ENCODE measurements at places on chromosomes 7 and 10.

DNA sequence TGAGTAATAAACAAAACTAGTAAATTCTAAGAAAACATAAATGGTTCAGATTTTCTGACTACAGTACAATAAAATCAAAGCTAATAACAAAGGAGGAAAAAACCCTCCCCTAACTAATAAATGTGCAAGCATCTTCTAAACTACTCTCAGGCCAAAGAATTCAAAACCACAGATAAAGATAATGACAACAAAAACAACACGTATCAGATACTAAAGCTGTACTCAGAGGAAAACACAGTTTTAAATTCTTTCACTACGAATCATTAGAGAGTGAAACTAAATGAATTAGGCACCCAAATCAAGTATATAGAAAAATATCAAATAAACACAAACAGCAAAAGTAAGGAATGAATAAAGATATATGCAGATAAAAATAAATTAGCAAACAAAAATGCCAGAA, 200.9 kb downstream of the TEX36 start:
- DNase-seq: peak; percentile 21

- no peak for DNase-seq
Measured at GRCh38 chr10:61040399-61041016, 96.5 kb upstream of the RHOBTB1 start.

- no peak for DNase-seq
Measured at GRCh38 chr7:130140551-130141160, 64.5 kb downstream of the TMEM209 start.

GRCh38 chr10:124061030-124061429, 32.4 kb downstream of the CHST15 start:
- DNase-seq: no peak

- peak; percentile 90 for DNase-seq
Measured at GRCh38 chr10:110460111-110460809, 37.4 kb upstream of the DUSP5 start.

- DNase-seq: peak; percentile 98
Measured at GRCh38 chr10:100364735-100365391, 17.8 kb downstream of the SCD start.

DNA sequence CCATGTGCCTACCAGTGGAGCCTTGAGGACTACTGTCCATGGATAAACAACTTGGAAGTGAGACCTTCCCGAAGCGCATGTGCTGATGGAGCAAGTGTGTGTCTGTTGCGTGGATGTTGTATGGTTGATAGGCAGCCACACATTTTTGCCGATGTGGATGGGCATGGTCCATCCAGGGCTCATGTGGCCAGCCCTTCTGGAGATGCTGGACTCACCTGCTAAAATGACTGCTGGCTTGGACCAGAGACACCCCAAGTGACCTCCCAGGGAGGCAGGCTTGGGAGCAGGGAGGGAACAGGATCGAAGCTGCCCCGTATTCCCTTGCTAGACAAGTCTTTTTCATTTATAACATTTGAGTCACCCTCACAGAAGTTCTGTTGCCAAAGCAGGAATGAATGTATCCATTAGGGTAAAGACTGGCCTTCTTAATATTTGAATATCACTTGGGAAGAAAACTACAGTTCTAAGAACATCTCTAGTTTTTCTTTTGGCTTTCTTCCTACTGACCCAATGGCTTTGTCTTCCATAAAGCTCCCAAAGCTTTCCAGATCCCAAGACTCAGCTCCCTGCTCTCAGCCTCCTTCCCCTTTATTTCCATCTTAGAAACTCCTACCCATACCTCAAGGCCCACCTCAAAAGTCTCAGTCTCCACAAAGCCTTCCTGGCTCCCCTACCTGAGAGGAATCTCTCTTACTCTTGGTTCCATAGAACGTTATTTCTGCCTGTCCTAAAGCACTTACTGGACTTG, 3.0 kb downstream of the PTPRE start:
- DNase-seq: no peak

DNA sequence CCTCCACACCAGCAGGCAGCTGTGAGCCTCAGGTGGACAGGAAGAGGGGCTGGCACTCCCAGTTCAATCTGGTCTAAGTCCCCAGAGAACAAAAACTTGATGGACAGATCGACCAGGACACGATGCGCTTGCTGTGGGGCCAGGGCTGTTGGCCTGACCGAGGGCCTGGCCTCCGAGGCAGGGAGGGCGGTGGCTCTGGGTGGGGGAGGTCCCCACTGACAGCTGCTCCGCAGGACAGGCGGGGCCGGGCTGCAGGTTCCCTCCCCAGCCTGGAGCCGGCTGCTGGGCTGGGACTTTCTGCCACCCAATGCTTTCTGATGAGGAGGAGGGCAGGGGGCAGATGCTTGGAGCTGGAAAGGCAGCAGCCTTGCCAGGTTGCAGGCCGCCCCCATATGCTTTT, 37.4 kb upstream of the ADGRA1 start:
- no peak for DNase-seq

- DNase-seq: no peak
Measured at GRCh38 chr7:30165590-30165989, 30.8 kb downstream of the MTURN start.

- no peak for DNase-seq
Measured at GRCh38 chr10:70297224-70297623, 13.4 kb upstream of the NPFFR1 start.

DNA sequence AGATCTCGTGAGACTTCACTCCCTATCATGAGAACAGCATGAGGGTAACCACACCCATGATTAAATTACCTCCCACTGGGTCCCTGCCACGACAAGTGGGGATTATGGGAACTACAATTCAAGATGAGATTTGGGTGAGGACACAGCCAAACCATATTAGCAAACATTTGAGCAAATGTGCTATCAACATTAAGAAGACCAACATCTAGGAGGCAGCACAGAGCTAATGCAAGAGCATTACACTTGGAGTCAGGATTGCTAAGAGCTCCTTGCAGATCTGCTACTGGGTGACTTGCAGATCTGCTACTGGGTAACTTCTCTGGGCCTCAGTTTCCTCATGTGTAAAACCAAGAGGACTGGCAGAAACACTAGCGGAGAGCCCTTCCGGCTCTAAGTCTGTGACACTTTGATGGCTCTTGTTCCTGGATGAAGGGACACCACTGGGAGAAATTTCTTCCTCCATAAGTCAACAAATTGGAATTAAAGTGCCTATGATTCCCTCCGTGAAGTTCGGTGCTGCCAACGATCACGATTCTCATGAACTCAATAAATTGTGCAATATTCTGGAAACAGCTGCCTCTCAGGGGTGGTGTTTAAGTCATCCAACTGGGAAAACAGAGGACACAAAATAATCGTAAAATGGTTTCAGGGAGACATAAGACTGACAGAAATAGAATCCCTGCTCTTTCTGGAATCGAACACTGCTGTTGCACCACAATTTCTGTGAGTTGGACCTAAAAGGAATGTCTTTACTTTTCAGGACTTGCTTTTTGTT, 115.8 kb upstream of the ITGB1 start:
- no peak for DNase-seq

DNA sequence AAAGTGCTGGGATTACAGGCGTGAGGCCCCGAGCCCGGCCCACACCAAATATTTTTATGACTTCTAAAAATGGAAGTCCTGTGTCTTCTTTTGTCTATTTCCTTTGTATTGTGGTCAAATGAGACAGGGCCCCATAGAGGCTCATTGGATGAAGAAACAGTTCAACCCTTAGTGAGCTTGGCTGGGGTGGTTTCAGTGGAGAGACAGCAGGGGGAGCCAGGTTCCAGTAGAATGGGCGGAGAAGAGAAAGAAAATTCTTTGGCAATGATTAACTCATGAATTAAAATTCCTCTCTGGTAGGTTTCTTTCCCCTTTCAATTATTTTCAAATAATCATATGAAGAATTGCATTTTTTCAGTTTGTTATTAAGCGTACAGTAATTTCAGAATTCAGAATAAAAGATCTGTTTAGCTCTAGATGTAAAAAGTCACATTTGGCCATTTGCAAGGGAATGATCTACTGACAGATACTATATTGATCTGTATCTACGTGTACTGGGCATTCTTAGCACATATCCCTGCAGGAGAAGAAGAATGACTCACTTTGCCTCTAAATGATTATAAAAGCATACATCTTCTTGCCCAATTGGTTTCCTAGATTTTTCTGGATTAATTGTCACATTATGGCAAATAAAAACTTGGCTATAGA, 43.2 kb downstream of the PNLIPRP3 start:
- peak; percentile 38 for DNase-seq

DNA sequence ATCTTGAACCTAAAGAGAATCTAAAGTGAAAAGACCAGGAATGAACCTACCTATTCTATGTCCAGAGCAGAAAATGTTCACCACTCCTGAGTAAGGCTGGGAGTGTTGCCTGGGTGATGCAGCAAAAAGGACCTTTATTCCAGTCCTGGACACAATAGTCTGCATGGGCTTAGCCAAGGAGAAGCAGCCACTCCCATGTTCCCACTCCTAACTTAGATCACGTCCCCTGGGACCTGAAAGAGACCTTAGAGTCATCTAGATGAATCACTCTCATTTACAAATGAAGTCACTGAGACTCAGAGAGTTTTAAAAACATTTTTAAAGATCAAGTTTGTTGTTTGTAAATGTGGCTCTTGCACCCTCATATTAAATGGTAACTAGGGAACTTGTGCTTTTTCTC, 763.4 kb downstream of the KCNMA1 start:
- peak; percentile 4 for DNase-seq

GRCh38 chr10:126674741-126675515, 4.4 kb upstream of the C10orf90 start:
- DNase-seq: no peak

GRCh38 chr10:29725133-29725720, 90.5 kb upstream of the SVIL start:
- no peak for DNase-seq

DNA sequence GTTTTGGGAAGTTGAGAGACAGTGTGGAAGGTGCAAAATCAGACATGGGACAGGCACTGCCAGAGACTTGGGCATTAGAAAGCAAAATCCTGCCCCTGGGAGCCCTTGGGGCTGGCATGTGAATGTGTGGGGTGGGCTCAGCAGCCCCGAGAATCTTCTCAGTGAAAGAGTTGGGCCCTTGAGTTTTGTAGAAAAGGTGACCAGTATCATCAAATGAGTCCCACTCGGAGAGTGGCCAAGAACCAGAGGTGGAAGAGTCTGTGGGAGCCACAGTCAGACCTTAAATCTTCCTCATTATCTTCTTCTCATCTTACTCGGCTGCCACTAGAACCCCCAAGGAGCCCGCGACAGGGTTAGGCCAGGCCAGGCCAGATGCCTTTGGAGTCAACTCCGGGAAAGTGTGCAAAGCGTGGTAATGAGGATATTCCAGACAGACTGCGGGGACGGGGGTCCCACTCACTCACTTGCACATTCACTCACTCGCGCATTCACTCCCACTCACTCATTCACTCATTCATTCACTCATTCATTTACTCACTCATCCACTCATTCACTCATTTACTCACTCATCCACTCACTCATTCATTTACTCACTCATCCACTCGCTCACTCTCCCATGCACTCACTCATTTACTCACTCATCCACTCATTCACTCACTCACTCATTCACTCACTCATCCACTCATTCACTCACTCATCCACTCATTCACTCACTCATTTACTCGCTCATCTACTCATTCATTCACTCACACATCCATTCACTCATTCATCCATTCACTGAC, 74.9 kb downstream of the CARD11 start:
- no peak for DNase-seq

DNA sequence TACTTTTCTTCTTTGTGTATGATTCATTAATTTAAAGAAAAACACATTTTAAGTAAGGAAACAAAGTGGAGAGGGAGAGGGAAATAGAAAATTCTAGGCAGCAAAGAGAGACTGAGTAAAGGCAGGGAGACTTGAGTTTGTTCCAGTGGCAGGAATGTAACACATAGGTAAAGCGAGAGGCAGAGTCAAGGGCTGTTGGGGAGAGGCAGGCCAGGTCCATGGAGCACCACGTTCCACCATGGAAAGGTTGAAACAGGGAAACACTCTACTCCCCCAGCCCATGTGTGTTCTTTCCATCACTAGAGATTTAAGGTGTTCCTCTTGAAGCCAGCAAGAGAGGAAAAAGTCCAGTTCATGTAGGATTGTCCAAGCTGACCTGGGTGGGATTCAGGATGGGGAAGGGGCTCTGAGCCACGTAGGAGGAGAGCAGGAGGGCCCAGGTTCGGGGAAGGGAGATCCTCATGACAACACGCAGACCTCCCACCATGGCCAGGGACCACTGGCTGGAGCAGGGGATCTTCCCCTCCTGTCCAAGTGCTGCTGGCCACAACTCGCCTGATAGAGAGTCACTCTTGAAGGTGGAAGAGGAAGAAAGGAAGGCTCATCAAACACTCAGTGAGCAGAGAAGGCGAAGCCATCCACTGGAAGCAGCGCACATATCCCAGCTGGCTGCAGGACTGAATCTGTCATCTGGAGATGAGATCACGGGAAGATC, 666.4 kb upstream of the MKI67 start:
- DNase-seq: no peak

- no peak for DNase-seq
Measured at GRCh38 chr10:63865210-63865609, 344.0 kb downstream of the REEP3 start.

GRCh38 chr7:105133358-105133757, 119.4 kb downstream of the KMT2E start:
- DNase-seq: no peak

- DNase-seq: no peak
Measured at GRCh38 chr10:4701016-4701415, 125.0 kb upstream of the AKR1E2 start.

DNA sequence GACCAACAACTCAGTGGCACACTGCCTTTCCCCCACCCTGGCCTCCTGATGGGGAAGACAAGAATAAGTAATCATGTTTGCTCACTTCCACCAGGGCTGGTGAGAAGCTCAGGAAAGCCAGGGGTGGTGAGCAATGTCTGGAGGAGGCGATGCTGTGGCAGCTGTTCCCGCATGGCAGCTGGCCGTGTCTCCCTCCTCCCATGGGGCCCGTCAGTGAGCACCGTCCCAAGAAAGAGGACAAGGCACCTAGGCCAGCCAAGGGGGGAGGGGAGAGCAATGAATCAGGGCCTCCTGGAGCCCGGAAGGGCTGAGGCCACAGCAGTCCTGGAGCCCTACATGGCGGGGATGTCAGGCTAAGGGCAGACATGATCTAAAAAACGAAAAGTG, 69.2 kb upstream of the INSIG1 start:
- peak; percentile 14 for DNase-seq

- DNase-seq: no peak
Measured at GRCh38 chr10:62788861-62789467, 15.6 kb upstream of the ADO start.

DNA sequence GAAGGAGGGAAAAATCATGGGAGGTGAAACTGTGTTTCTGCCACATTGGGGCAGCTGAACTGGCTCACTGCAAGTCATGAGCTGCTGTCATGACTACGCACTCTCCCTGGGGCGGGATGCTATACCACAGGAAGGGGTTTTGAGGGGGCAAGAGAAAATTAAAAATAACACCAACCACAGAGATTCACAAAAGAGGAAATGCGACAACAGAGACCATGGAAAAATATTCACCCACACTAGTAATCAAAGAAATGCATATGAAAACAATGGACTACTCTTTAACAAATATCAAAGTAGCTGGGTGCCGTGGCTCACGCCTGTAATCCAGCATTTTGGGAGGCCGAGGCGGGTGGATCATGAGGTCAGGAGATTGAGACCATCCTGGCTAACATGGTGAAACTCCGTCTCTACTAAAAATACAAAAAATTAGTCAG, 65.2 kb upstream of the TM9SF3 start:
- no peak for DNase-seq
